ENCODE measurements at places on chromosomes 7 and 10. TPM values are rescaled to one million over a fixed set of nuclear protein-coding genes. Genes with fewer than 3 reads are reported as not detected.

The PRXL2A gene
- 15.6 TPM for polyA plus RNA-seq

DNA sequence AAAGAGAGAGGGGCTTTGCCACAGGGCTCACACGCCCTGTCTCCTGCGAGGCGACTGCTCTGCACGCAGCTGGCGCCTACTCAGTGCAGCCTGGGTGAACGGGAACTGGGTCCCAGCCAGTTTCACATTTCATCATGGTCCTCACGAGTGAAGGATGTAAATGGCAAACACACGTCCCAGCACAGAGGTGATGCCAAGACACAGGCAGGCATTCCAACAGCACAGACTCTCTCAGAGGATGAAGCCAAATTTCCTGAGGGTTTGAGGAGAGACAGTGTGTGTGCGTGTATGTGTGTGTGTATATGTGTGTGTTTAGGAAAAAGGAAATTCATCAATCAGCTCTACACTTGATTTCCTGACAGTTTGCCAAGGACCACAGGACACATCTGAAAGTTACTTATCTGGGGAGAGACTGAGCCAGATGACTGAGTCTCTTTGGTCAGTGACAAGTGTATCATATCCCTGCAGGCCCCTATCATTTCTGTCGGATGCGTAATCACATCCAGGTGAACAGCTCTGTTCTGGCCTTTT is 53.9 kb downstream of the CHST15 start:
- peak; percentile 51 for DNase-seq

The KCNMA1 gene
- polyA plus RNA-seq = 107 TPM

GRCh38 chr7:3899559-3899991 is 598.5 kb downstream of the SDK1 start:
- DNase-seq = no peak

DNA sequence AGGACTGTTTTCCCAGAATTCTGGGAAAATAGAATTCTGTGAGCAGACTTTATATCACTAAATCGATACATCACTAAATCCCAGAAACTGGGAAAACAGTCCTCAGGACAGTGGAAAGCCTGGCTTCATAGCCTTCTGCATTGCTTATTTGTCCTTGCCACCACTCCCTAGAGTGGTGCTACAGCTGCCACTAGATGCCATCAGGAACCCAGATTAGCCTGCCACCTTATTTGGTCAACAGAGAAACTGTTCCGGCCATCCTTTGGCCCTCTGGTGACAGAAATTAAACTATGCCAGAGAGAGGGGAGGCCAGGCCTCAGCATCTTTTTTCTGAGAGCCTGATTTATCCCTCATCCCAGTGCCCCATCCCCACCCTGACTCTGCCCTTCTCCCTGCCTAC is 19.6 kb upstream of the NFKB2 start:
- DNase-seq = no peak

The ELAPOR2 gene
- polyA plus RNA-seq = 15.9 TPM

All from SK-N-SH (cell line).